ENCODE measurements at places on chromosomes 16 and 17.

GRCh38 chr16:66070140-66070917 is 296.2 kb upstream of the CDH5 start:
- DNase-seq, result no peak

GRCh38 chr17:45137561-45138305 is 2.2 kb downstream of the ACBD4 start:
- DNase-seq, result no peak

DNA sequence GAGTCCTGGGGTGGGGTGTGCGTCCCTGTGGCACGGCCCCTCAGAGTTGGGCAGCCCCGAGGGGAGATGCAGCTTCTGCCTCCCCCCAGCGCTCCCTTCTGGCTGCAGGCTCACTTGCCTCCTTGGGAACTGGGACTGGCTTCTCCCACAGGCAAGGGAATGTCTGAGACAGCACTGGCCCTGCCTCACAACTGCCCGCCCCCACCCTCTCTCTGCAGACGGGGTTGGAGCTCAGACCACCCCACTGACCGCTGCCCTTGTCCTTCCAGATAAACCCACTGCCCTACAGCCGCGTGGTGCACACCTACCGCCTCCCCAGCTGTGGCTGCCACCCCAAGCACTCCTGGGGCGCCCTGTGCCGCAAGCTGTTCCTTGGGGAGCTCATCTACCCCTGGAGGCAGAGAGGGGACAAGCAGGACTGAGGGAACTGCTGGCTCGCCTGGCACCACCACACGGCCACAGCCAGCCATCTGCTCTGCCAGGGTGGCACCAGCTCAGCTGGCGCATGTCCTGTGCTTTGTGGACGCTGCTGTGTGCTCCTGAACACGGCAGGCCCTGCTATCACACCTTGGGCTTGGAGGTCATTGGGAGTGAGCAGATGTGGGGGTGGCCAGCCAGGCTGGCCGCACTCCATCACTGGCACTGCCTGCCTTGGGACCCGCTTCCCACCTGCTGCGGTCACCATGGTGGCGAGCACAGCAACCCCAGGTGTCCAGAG is 7.1 kb upstream of the RAB40C start:
- DNase-seq, result no peak

- DNase-seq, result peak; percentile 71
Measured at GRCh38 chr17:65163990-65164495, 26.9 kb downstream of the RGS9 start.

GRCh38 chr16:11020792-11021551 is 76.6 kb downstream of the CLEC16A start:
- no peak for DNase-seq

- DNase-seq, result no peak
Measured at GRCh38 chr16:54938212-54939028, 7.8 kb downstream of the IRX5 start.

DNA sequence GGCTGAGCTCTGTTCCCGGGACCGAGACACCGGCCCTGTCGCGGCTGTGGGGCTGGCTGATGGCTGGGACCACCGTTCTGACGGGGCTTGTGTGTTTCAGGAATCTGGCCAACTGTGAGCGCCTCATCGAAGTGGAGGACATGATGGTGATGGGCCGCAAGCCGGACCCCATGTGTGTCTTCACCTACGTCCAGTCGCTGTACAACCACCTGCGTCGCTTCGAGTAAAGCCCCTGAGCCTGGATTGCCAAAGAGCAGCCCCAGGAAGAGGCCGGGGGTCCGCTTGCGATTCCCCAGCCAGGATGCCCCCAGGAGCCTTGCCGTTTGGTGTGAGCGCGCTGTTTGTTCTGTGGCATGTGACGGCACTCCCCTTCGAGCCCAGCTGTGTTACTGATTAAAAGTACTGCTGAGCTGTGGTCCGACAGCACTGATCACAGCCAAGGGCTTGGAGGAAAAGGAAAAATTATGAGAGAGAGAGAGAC is 23.0 kb downstream of the SMTNL2 start:
- DNase-seq, result no peak

DNA sequence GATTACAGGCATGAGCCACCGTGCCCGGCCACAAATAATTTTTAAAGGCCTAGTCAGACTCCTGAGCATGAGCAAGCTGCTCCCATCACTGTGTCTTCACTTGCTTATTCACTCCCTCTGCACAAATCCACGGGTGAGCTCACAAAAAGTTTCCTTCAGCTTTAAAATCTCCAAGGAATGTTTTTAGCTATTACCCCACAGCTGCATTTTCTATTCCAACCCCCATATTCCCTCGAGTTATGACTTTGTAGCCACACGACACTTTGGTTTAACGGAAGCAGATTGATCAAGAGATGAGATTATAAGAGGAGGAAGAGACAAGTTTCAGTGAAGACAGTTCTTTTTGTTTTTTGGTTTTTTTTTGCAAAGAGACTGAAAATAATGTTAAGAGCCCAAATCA is 49.1 kb upstream of the SLC25A19 start:
- DNase-seq, result peak; percentile 59

- peak; percentile 93 for DNase-seq
Measured at GRCh38 chr16:89972244-89973234, 24.0 kb downstream of the DEF8 start.

Data from activated CD4-positive, alpha-beta T cell treated with anti-CD3 and anti-CD28 coated beads, Interleukin-2, Interleukin-4, amounts not matched to agents 100 ng/mL and 50 ng/mL, durations not matched to agents 16 hours and 8 hours (primary cell).